NCI-H2081 (cell line): ENCODE measurements at places on chromosomes 2 and 18.

- no peak for DNase-seq
Observed at GRCh38 chr2:196875414-196875813, 51.1 kb downstream of the PGAP1 start.

DNA sequence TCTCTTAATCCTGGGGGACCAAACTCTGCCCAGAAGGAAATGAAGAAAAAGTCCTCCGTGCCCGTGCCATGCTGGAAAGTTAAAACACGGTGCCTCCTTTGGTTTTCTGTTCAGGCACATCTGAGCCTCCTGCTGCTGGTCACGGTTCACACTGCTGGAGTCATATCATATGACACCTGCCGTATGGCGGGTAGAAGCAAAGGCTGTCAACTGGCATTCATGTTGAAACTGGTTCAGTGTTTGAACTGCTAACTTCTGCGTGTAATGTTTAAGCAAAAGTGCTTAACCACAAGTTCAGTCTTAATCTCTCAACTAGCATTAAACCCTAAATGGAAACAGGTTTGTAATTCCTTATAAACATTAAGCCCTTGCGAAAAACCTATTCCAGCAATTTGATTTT, 3.1 kb downstream of the STK39 start:
- peak; percentile 76 for DNase-seq

DNA sequence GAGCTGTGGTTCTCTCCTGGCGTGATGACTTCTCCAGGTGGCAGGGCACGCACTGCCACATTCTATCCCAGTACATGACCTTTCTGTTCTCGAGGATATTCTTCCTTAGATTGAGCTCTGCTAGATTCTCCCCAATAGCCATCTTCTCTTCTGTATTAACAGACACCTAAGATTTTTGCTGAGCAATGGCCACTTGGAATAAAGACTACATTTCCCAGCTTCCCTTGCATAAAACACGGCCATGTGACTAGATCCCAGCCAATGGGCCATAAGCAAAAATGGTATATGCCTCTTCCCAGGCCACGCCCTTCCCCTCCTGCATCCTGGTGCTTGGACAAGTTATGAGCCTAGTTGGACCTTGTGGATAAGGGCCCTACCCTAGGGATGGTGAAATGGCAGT, 82.1 kb downstream of the EIF2AK3 start:
- DNase-seq = peak; percentile 23

GRCh38 chr18:35817604-35818352, 154.7 kb upstream of the RMP24 start:
- no peak for DNase-seq

GRCh38 chr2:81576713-81577112, 1272.2 kb upstream of the LRRTM1 start:
- no peak for DNase-seq

DNA sequence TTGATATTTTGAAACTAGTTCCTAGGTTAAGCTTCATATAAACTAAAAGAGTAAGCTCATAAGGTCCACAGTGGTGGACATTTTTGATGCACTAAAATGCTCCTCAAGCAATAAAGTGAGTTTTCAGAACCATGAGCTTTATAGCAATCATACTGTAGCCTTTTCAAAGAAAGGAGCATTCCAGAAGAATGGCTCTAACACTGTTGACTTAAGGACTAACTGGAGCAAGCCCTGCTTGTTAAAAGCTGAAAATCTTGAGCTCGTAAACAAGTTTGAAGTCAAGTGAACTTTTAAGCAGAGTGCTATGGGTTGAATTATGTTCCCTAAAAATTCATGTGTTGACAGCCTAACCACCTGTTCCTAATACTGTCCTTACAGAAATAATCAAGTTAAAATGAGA, 38.0 kb downstream of the KYNU start:
- DNase-seq = no peak

- DNase-seq = no peak
Observed at GRCh38 chr2:69797836-69798289, 31.6 kb upstream of the GMCL1 start.

DNA sequence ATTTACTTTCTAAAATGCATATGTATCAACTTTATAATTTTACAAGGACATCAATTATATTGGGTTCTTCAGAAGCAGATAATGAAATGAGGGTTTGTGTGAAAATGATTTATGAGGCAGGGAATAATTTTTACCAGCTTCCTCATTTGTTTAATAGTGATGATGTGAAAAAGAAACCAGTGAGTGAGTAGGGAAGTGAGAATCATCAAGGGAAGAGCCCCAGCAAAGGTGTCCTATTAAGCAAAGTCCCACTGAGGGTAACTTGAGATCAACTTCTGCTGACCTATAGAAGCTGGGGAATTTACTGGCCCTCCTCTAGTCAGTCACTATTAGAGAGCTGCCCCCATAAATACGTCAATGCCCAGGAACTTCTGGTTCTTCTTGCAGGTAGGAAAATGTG, 266.8 kb upstream of the LYPD1 start:
- no peak for DNase-seq

DNA sequence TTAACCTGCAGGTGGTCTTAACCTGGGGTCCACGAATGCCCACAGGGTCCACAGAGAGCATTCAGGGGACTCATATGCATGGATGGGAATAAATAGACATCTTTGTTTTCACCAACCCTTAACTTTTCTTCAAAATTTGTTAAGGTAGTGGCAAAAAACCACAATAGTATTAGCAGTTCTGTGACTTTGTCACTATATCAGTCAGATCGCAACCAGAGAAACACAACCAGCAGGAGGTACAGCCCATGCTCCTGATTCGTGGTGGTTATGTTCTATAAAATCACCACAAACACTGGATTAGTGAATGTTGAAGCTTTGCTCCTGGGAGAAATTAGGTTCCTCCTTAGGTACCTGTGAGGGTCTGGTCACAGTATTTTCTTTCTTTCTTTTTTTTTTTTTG, 31.6 kb downstream of the B3GNT7 start:
- DNase-seq = no peak

GRCh38 chr2:46874236-46874929, 41.2 kb downstream of the MCFD2 start:
- DNase-seq = no peak

DNA sequence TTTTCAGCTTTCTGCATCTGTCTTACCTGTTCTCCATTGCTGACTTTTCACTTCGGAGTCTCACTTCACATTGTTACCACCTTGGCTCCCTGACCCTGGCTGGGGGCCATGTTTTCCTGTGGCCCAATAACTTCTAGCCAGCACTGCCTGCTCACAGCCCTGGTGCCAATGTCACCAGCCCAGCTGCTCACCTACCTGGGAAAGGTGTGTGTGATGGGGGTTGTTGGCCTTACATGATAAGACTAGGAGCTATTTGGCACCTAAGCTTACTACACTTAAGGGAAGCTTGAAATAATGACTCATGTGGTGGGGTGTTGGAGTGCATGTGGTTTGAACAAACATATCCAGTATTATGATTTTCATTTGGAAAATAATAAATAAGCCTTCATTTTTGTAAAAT, 37.5 kb upstream of the PGAP1 start:
- DNase-seq = no peak

GRCh38 chr18:25248755-25249154, 103.2 kb downstream of the ZNF521 start:
- no peak for DNase-seq

DNA sequence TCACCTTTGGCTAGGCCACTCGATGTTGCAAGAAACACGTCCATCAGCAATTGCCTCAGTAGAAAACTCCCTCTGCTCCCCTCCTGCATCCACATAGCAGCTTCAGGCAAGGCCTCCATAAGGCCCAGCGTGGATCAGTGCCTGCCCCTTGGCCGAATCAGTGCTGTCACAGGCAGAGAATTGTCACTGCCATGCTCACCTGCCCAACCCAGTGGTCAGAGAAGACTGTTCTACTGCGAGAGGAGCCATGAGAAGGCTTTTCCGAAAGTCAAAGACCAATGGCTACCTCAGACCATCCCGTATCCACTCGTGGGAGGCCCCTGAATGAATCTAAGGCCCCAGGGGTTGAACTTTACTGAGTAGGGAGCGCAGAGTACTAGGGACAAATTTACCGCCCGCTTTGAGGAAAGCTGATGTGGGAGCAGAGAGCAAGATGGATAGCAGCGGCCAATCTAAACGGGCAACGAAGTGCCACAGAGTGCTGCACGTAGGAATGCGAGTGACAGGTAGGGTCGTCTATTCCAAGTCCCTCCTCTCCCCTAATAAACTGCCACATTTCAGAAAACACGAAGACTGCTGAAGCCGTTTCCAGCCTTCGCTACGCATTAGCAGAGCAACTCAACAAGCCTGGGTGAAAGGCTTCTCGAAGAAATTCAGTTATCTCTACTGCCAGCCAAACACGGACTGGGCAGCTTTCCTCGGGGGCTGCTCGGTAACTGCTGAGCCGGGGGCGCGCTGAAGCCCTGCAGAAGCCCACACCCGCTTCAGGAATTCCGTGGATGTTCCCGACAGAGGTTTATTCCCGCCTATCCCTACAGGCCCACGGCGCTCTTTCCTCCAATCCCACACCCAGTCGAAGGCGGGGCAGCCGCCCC, 968 bp upstream of the RALBP1 start:
- DNase-seq = peak; percentile 75

DNA sequence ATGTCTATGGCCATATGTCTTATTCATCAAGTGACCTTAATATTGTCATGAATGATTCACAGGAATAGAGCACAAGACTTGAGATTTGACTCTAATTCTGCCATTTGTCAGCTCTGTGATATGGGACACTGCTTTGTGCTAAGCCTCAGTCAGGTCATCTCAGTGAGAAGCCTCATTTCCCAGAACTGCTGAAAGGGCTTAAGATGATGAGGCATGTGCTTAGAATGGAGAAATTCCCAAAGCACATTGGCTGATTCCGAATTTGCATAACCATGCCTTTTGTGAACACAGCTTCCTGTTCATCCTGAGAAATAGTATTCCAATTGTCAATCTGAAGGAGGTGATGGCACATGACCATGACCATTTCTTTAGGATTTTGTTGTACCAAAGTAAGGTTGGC, 218.1 kb downstream of the ALK start:
- DNase-seq = no peak

GRCh38 chr2:63600881-63601460, 12.2 kb downstream of the MDH1 start:
- DNase-seq = no peak

DNA sequence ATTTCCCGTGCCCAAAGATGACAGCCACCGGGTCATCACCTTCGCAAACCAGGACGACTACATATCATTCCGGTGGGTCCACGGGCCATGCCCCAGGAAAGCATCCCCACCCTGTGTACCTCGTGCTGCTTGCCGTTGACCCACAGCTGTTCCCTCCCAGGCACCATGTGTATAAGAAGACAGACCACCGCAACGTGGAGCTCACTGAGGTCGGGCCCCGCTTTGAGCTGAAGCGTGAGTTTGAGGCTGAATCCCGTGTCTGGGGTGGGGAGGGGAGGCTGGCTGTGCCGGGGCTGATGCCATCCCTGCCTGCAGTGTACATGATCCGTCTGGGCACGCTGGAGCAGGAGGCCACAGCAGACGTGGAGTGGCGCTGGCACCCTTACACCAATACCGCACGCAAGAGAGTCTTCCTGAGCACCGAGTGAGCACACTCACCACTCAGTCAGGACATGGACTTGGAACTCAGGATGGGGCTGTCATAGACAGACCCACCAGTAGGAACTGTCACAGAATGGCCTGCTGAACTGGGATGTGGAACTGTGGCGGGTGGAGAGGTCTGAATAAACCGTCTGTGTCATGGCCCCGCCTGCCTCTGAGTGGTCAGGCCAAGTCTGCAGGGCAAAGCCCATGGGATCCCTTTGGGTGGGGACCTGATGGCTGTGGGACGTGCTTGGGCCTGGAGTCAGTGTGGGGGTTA, 3.5 kb downstream of the IMP4 start:
- no peak for DNase-seq

DNA sequence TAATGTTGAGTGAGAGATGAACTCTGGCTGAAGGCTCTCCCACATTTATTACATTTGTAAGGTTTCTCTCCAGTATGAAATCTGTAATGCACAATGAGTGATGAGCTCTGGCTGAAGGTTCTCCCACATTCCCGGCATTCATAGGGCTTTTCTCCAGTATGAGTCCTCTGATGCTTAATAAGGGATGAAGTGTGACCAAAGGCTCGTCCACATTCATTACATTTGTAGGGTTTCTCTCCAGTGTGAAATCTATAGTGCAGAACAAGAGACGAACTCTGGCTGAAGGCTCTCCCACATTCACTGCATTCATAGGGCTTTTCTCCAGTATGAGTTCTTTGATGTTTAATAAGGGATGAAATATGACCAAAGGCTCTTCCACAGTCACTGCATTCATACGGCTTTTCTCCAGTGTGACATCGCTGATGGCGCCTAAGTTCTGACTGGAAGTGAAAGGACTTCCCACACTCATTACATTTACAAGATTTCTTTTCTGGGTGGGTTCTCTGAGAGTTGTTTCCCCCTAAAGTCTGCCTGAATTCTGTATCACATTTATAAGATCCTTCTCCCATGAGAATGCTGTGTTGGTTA, 10.2 kb downstream of the ZNF514 start:
- no peak for DNase-seq

- peak; percentile 65 for DNase-seq
Observed at GRCh38 chr2:108927936-108928659, 60.9 kb downstream of the EDAR start.

- DNase-seq = no peak
Observed at GRCh38 chr2:5175231-5175630, 517.0 kb upstream of the SOX11 start.

- DNase-seq = no peak
Observed at GRCh38 chr2:51454177-51454576, 422.2 kb upstream of the NRXN1 start.

DNA sequence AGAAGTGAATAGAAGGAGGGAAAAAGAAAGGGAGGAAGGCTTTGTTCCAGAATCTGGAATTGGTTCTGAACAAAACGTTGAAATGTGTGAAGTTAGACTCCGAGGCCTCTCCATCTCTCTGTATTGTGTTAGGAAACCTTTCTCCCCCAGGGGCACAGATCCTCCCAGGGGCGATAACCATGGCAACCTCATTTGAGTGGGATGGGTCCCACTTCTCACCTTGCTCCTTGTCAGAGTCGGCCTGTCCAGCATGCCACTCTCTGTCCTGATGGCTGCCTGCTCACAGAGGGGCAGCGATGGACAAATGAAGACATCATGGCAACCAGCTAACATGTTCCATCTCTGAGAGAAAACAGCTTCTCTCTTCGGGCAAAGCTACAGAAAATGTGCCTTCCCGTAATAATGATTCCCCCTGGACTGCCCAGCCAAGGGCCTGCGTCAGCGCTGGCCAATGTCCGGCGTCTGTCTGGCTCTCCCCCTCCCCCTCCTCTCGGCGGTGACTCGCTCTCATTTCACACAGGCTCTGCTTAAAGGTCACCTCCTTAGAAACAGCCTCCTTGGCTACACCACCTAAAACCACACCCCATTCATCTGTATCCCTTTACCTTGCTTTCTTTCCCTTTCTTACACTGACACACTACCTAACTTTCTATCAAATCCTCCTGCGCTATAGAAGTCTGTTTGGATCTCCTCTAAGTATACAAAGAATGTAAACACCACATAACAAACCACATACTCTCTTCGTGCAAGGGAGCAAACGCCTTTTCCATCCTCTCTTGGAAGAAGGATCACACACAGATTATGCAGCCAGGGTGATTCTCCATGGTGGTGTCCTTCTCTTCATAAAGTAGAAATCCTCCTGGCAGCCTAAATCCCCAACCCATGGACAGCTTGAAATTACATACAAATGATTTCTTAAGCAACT, 32.1 kb upstream of the TTC39C start:
- DNase-seq = no peak

GRCh38 chr2:11788461-11789124, 42.2 kb downstream of the LPIN1 start:
- no peak for DNase-seq
